ENCODE measurements at places on chromosomes 3 and 15. TPM values are rescaled to one million over a fixed set of nuclear protein-coding genes. Genes with fewer than 3 reads are reported as not detected.

- DNase-seq = no peak
Observed at GRCh38 chr15:37773111-37773860, 161.2 kb upstream of the TMCO5A start.

- no peak for DNase-seq
Observed at GRCh38 chr3:17088017-17088416, 203.3 kb downstream of the PLCL2 start.

DNA sequence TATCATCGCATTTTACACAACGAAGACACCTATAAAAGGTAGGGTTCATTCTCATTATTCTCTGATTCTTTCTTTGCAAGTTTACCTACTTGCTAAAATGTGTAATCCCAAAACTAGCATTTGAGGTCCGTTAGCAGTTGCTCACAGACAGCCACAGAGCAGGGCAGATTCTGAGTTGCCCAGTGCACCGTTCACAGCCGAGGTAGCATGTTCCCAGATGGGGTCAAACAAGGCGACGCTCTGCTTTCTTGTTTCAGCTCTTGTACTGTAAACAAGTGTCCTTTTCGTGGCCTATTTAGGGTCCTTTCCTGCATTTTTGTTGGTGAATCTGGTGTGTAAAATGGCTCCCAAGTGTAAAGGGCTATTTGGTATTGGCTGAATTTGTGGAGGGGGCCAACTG is 3.1 kb downstream of the PPP1R2 start:
- DNase-seq = no peak

- DNase-seq = no peak
Observed at GRCh38 chr15:78085928-78086327, 6.4 kb upstream of the SH2D7 start.

DNA sequence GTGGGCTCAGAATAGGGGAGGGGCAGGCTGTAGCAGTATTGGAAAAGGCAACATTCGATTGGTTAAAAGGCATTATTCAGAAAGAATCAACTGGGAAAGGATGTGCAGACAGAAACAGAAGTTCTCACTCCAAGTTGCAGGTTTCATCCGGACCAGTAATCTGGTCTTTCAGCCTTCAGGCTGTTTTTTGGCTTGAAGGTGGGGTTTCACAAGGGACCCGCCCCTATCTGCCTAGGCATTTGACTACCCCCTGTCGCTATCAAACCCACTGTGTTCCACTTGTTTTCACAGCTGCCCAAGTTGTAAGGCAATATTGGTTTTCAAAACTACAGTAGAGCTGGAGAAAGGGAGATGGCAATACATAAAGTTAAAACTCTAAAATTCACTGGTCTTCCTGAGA is 96.9 kb downstream of the VPS8 start:
- DNase-seq = no peak

DNA sequence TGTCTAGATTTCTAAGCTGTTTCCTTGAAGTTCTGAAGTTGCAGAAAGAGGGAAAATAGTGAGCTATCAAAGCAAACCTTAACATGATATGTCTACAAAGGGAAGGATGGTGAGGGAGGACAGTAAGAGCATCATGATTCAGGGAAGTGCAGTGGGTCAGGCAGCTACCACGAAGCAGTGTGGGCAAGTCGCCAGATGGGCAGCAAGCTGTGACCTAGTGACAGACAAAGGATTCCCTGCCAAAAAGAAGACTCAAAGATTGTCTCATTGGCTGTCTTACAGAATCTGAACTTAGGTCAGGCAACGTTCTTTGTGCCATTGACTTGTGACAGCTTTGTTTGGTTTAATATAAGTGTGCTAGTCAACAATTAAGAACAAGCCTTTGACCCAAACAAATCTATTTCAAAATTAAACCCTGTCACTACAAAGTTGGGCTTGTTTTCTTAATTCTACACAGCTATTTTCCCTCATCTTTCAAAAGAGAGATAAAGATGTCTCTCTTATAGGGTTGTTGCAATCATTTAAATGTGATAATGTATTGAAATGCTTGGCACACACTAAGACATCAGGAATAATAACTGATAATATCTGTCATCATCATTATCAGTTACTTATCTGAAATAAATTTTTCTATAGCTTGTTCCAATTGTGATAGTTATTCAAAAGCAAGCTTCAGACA is 153.3 kb downstream of the ECT2 start:
- no peak for DNase-seq

DNA sequence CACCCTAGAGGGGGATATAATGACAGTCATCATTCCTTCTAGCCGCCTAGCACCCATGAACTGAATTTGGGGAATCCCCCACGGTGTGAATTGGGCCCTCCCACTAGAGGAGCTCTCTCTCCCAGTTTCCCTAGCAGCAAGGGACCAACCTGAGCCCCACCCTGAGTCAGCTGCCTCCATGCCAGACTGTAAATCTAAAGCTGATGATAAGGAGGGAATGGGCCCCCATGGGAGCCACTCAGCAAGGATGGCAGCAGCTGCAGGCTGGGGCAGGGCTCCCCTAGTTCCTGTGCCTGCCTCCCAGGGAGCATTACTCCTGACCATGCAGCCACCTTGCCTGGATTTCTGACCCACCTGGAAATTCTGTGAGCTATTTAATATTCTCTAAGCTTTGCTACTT is 57.0 kb upstream of the PXYLP1 start:
- peak; percentile 55 for DNase-seq

DNA sequence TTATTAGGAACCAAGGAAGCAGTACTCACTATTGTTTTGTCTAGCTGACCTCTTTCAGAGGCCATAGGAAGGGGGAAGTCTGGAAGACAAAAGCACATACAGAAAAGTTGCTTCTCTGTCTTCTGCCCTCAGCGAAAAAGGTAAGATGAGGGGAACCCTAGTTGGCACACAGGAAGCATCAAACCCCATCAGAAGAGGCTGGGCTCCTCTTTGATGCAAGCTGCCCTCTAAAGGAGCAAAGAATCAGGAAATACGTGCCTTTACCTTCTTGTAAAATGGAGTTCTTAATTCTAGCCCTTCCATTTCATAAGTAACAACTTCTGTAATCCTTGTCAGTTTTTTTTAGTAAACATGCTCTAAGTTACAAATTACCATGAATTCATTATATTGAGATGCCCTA is 12.5 kb downstream of the SPINK8 start:
- DNase-seq = no peak

GRCh38 chr3:31423482-31423881 is 109.2 kb upstream of the STT3B start:
- no peak for DNase-seq

DNA sequence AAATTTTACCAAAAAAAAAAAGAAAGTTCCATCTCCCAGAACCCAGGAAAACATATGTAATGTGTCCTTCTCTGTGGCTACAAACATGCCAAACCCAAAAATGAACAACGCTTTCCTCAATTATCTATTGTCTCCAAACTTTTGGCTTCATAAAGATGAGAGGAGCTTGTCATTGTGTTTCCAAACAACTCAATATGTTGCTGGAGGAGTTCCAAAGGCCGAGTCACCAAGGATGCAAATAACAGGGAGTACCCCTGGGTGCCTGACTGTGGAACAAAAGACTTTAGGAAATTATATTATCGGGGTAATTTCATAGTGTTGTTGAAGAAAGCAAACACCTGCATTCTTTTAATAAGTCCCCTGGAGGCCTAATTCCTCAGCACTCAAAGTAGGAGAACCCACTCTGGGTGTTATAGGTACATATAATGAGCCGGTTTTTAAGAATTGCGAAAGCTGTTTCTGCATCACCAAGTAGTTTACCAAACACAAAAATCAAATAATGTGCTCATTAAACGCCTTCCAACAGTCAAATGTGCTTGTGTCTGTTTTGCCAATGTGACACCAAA is 206.3 kb upstream of the PRICKLE2 start:
- DNase-seq = no peak

GRCh38 chr15:49902685-49903501 is 216.1 kb downstream of the ATP8B4 start:
- DNase-seq = no peak

- DNase-seq = no peak
Observed at GRCh38 chr15:46383978-46384377, 749.1 kb downstream of the SQOR start.

- DNase-seq = no peak
Observed at GRCh38 chr15:49953421-49953820, 165.6 kb downstream of the ATP8B4 start.

GRCh38 chr15:33234020-33234461 is 39.5 kb upstream of the FMN1 start:
- no peak for DNase-seq

The GOLGA6A gene
- total RNA-seq = not detected

The TM4SF4 gene
- total RNA-seq = 0.60 TPM

The DAZL gene
- not detected for total RNA-seq

The ARGFX gene
- not detected for total RNA-seq

The ISLR gene
- 108 TPM for total RNA-seq

The SLC2A2 gene
- total RNA-seq = not detected

The CPLX3 gene
- total RNA-seq = not detected

All from posterior vena cava (tissue), 2 donors.